ENCODE measurements at places on chromosomes 5 and 9.

- DNase-seq, result peak; percentile 92
These were observed 34.9 kb upstream of the FGF1 start for GRCh38 chr5:142720641-142721271.

DNA sequence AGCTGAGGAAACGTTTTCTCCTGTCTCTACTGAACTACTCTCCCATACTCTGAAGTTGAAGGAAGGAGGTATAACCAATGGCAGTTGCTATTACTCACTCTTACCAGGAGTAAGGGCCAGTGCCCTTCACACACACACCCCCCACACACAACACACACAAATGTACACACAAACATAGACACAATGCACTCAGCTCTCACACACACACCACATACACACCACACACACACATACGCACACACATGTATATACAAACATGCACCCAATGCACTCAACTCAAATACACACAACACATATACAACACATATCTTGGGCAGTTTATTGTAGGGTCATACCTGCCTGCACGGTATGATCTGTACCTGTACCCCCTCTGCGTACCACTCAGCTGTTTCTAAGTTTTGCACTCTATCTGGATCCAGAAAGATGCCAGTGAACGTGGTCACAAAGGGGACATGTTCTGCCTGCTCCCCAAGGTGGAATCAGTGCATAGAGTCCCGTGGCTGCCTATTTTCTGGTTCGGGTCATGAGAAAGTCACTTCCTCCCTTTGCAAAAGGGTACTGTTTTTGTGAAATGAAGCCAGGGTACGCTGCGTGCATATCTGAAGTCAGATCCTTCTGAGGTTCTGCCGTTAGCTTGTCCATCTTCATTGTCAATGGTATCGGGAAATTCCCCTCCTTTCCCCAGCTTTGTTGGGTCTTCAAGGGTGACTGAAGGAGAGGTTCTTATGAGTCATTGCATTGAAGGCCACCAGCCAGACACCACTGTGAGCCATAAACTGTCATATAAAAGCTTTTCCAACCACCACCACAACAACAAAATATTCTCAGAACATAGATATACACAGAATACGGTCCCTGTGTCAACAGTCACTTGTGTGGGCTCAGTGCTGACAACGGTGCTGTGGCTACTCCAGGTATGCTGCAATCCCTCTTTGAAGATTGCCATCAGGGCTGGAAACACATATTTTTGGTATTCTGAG is 131.9 kb downstream of the UGCG start:
- DNase-seq, result no peak

GRCh38 chr9:114791736-114792135 is 14.1 kb downstream of the TNFSF15 start:
- DNase-seq, result no peak

DNA sequence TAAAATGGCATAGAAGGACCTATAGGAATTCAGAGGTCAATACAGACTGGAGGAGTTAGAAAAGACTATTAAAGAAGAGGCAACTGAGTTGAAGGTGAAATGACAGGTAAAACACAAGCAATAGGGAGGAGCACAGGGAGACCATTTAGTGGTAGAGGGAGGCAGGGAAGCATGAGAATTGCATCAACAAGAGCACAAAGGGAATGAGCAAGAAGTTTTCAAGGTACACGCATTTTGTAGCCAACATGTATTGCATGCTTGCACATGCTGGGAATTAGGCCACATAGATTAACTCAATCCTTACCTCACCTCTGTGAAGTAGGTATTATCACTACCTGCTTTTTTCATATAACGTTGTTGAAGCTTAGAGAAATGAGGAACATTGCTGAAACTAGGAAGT is 42.3 kb downstream of the PLPP1 start:
- no peak for DNase-seq

GRCh38 chr9:13734601-13735000 is 455.1 kb upstream of the MPDZ start:
- DNase-seq, result no peak

Data from NCI-H2029 (cell line).